ENCODE measurements at places on chromosomes 7 and 10. TPM values are rescaled to one million over a fixed set of nuclear protein-coding genes. Genes with fewer than 3 reads are reported as not detected.

NRCAM gene
- polyA plus RNA-seq: 1.6 TPM

SLC39A12 gene
- not detected for polyA plus RNA-seq

LBX1 gene
- not detected for polyA plus RNA-seq

ABCB1 gene
- polyA plus RNA-seq: 2.1 TPM
